Large intestine (tissue), 12 donors: ENCODE measurements at places on chromosomes 16 and 17.
A peak's percentile ranks its signal among the peaks of the same experiment; 100 is the strongest.

GRCh38 chr17:80671039-80671824 is 126.6 kb downstream of the RPTOR start:
- DNase-seq, result no peak

DNA sequence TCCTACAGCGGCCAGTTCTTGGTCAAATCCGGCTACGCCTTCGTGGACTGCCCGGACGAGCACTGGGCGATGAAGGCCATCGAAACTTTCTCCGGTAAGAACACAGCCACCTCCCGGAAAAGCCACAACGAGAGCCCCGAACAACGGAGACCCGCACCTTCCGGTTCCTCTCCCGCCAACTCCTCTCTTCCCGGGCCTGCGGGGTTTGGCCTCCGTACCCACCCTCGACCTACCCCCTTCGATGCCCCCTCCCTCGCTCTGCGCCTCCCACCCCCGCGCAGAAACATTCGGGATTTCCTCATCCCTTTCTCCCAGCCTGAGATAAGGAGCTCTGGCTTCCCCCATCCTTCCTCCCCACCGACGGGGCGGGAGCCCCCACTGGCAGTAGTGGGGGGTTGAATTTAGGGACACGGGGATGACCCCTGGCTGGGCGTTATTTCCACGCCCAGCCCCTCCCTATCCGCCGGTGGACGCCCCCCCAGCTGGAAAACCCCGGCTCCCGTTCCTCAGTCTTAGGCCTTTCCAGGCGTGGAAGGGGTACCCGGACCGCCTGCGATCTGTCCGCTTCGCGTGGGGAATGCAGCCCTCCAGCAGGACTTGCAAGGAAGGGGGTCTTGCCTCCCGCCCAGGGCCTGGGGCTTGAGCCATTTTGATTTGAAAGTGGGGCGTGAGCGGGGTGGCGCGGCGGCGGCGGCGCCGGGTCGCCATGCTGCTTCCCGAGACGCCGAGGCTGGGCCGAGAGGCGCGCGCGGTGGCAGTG is 822 bp downstream of the IGF2BP1 start:
- DNase-seq, result peak; percentile 66

DNA sequence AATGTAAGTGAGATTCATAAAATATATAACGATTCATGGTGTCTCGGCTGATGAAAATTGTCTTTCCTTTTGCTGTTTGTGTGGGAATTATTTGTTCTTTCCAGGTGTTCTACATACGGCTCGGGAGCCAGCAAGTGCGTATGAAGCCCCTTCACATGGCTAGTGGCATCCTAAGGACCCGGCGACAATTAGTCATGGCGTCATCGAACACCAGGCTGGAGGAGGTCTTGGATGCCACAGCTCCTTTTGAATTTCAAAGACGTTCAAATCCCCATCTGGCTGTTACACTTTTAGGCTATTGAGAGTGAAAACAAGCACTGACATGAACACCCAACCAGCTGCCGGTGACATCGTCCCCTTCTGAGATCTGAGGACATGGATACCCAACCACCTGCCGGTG is 397.7 kb upstream of the TNRC6C start:
- DNase-seq, result no peak

DNA sequence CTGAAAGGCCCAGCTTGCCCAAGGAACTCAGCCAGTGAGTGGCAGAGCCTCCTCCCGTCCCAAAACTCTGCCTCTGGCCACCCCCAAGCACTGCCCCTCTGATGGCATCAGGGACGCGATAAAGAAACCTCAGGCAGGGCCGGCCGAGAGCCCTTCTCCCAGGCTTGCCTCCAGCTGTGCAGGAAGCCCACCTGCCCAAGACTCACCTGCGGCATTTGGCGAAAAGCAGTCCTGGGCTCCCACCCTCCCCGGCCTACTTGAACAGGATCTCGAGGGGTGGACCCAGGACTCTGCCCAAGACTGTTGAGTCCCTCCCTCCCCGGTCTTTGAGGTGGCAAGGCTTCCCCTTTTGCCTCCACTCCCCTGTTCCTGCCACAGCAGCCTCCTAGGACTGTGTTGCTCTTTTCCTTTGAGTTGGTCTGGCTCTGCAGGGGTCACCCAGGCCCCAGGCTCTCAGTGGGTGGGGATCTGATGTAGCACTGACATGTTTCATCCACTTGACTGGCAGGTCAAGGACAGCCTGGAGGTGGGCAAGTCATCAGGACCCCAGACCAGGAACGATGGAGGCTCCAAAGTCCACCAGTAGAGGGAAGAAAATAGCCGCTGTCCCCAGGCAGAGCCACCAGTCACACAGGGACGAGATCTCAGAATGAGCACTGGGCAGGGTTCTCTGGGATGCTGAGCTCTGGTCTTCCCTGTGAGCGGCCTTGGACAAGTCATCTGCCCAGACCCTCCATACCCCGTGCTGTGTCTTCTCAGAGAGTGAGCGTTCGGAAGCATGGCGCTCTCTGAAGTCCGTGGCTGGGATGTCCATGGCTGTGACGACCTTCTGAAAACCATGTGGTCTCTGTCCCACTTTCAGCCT is 111.0 kb upstream of the TNRC6C start:
- DNase-seq, result no peak

- no peak for DNase-seq
Observed at GRCh38 chr17:6079155-6079888, 9.1 kb downstream of the WSCD1 start.

- no peak for DNase-seq
Observed at GRCh38 chr17:80777274-80777673, 214.4 kb upstream of the CHMP6 start.

DNA sequence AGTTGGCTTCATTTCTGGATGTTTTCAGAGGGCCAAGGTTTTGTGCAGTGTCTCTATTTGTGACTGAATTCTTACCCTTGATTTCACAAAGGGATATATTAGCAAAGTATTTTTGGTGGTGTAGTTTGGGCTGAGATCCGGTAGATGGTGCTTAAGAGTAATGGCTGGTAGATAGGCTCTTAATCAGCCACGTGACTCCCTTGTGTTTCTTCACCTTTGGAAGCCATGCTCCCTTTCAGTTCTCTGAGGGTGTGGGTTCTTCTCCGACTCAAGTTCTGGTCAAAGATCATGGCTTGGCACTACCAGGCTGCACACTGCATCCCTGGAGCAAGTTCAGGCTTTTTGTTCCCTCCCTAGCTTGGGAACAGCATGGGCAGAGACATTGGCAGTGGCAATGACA is 887.3 kb downstream of the CDH8 start:
- no peak for DNase-seq

- DNase-seq, result peak; percentile 51
Observed at GRCh38 chr16:69089091-69089910, 16.2 kb upstream of the HAS3 start.

DNA sequence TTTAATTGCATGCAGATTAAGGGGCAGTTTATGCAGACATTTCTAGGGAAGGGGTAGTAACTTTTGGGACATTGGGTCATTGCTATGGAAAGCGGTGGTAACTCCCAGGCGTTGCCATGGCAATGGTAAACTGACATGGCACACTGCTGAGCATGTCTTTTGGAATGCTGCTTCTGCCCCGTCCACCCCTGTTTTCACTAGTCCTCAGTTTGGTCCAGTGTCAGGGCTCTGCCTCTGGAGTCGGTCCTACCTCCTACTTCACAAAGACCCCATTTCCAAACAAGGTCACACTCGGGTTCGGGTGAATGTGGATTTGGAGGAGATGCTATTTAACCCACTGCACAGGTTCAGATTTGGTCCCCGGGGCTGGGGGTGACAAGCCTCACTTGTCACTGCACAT is 2.9 kb downstream of the IL34 start:
- DNase-seq, result no peak
